ENCODE measurements at places on chromosomes 1 and 21.

DNA sequence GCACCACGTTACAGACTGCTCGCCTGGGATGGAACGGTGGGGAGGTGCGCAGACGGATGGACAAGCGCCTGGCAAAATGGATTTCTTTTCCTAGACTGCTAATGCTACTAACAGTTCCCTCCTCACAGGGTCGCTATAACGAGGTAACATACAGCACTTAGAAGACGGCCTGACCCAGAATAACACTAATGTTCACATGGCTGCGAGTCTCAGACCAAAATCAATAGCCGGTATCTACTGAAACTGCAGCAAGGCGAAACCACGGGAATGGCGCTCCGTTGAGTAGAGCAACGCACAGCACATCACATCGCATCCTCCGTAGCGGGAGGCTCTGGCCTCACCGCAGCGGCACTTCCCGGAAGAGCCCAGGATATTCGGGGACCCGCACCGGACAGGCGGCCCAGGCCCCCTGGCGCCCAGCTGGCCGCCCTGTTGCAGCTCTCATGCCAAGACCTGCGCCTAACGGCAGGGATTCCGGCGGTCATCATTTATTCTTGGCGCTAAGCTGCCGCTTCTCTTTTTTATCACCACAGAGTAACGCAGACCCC lies 46.6 kb downstream of the VPS26C start:
- DNase-seq, result peak; percentile 74

DNA sequence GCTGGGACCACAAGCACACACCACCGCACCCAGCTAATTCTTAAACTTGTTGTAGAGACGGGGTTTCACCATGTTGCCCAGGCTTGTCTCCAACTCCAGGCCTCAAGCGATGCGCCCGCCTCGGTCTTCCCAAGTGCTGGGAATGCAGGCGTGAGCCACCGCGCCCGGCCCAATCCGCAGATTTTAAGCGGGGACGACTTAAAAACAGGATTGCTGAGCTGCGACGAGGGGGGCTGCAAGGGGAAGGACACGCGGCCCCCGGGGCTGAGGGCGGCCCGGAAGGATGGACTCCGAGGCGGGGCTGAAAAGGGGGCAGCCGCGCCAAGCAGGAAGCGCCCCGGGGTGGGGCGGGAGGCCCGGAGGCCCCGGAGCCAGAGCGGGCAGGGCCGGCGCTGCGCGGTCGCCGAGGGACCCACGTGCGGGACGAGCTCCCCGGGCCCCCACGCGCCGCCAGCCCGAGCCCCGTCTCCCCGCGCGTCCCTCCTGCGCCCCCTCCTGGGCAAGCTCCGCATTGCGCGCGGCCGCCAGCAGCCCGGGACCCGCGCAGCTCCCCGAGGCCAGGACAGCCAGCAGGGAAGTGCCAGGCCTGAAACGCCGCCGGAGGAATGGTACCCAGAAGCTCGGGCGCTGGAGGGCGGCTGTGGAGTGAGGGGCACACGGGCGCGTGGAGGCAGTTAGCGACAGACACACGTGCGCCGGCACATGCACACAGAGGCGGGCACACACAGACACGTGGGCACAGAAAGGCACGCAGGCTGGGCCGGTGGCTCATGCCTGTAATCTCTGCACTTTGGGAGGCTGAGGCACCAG lies 5.5 kb upstream of the PRKCZ start:
- DNase-seq, result peak; percentile 79

DNA sequence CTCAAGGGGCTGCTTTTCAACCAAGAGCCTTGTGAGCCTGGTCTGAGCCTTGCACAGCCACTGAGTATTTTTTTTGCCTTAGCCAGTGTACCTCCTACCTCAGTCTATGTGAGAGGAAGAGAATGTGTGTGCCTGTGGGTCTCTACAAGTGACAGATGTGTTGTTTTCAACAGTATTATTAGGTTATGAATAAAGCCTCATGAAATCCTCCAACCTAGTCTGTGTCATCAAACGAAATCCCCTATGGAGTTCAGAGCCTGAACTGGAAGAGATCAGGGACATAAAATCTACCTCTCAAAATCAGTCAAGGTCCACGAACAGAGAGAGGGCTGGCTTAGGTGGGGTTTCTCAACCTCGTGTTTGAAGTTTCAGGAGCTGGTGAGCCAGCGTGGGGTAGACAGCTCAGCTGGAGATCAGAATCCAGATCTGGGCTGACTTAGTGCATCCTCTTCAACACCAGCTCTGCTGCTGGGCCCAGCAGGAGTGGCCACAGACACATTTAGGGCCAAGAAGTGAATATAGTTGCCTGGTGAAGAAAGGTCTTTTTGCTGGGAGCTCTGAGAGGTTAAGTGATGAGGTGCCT lies 8.2 kb downstream of the XKR8 start:
- DNase-seq, result no peak

- no peak for DNase-seq
These were observed 22.8 kb downstream of the SLC9A1 start for GRCh38 chr1:27132147-27132546.

GRCh38 chr1:56922070-56922469 lies 43.7 kb downstream of the C8B start:
- no peak for DNase-seq

Data from stomach (tissue), 19 donors.